ENCODE measurements at places on chromosomes 2 and 18. TPM values are rescaled to one million over a fixed set of nuclear protein-coding genes. Genes with fewer than 3 reads are reported as not detected.
A peak's percentile ranks its signal among the peaks of the same experiment; 100 is the strongest.

The COL4A3 gene
- total RNA-seq = 36.7 TPM

- DNase-seq = peak; percentile 27
Observed at GRCh38 chr2:36456227-36457175, 100.9 kb downstream of the CRIM1 start.

DNA sequence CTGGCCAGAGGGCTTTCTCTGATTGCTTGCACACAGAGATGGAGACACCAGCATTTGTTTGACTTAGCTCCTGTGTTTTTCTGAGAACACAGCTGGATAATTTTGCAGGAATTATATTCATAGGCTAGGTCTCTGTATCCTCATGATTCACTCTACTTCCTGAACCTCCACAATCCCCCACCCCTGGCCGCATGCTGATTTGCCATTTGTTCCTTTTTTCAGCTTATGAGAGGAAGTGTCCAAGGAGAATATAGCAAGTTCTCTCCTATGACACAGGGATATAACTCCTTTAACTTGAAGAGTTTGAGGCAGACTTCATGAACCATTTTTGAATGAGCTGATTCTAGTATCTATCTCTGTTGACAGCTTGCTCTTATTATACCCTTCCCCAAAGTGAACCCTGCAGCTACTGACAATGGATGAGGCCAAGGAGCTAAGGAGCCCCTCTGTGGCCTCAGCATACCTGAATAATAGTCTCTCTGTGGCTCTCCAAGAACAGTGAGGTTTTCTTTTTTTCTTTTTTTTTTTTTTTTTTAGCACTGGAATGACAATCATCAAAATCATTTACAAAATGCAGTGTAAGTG, 15.4 kb downstream of the CAVIN2 start:
- no peak for DNase-seq

The DQX1 gene
- not detected for total RNA-seq
